ENCODE measurements at places on chromosomes 12 and 14.

GRCh38 chr12:99600388-99600787 lies 47.2 kb upstream of the GARIN6 start:
- no peak for DNase-seq

DNA sequence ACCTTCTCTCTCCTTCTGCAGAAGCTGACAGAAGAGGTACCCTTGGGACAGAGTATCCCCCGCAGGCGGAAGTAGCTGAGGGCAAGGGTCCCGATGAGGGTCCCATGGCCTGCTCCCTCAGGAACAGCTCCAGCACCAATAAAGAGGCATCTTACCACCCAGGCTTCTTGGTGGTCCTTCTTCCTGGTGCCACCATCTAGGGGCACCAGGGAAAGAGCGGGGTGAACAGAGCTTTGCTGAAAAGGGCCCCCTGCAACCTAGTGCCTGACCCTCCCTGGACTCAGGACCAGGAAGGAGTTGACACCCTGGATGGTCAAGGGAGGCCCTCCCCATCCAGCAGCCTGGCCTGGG lies 591 bp upstream of the IRF9 start:
- no peak for DNase-seq

GRCh38 chr14:74973003-74973653 lies 17.7 kb upstream of the PGF start:
- no peak for DNase-seq

DNA sequence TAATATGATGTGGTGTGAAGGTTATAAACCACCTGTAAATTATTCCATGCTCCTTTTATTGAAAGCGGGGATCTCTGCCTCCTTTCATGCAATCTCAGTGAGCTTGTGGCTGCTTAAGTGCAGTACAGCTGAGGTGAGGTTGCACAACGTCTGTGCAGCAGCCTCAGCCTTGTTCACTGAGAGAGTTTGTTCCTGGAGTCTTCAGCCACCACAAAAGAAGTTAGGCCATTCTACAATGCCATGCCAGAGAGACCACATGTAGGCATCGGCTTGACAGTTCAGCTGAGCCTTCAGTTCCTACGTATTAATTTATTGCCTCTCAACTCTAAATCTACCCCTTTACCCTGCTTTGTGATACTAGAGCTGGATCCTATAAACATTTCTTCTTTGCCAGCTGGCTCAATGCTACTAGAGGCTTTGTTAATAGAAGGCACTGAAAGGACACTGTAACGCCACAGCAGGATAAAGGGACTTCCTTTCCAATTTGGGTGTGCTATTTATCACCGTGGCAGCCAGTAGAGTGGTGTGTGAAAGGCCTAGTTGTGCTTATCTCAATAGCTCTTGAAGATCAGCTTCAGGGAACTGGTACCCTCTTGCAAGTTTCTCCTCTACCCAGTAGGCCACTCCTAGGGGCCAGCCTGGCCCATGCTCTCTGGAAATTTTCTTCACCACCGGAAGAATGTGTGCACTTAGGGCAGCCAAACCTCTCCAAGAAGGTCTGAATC lies 337.7 kb downstream of the IPO8 start:
- no peak for DNase-seq

DNA sequence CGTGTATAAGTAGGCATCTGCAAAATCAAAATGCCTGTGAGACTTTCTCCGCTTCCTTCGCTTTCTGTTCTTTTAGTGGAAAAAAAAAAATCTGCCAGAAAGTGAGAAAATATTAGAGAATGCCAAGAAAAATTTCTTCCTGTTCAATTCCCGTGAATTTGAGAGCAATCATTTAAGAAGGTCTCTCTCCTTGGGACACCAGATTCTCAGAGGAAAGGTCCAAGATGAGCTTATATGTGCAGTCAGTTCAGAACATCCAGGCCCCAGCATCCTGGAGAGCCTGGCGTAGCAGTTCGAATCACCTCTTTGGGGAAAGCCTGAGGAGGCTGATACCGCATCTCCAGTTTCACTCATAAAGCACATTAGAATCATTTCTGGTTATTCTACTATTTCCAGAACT lies 912.8 kb downstream of the GALC start:
- no peak for DNase-seq

DNA sequence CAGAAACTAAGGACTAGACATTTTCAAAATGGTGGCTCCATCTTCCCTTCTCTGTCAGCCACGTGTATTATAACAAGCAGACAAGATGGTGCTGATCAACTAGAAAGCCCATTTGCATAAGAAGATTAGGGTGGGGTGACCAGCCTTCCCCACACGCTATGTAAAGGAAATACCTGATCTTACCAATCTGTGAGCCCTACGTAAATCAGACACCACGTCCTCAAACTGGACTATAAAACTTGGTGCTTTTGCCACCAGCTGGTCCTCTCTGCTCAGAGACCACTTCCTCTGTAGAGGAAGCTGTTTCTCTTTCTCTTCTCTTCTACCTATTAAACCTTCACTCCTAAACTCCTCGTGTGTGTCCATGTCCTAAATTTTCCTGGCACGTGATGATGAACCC lies 101.1 kb upstream of the PLEKHG7 start:
- DNase-seq, result no peak

DNA sequence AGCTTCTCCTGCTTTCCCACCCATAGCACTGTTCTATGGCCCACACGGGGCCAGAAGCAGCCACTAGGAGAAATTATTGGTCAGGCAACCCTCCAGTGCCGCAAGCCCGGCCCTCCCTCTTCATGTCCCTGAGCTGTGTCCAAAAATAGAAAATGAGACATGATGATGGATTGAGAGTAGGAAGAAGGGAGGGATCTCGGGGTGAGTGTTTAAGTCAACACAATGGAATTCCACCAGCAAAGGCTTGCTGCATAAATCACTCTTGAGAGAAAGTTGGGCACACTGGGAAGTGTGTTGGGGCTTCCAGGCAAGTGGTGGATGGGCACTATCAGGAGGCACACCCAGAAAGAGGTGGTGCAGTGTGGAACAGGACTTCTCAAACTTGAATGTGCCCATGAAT lies 94.2 kb downstream of the LLPH start:
- DNase-seq, result no peak

DNA sequence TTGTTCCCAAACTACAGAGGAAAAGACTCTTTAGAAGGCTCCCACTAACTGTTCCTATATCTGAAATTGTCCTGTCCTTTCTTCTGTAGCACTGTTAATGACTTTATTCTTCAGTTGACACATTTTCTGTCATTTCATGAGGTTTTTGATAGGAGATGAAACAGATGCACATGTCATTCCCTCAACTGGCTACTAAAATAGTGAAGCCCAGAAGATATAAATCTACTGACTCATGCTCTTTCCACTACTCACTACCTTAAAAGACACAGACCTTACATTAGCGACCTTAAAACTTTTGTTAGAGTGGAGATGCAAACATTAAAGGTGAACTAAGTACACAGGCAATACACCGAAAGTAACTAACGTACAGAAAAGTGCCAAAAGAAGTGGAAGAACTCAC lies 59.5 kb upstream of the ANKS1B start:
- DNase-seq, result no peak

GRCh38 chr14:99441157-99441870 lies 39.3 kb downstream of the SETD3 start:
- DNase-seq, result no peak

GRCh38 chr14:69854598-69854997 lies 24.6 kb upstream of the SMOC1 start:
- no peak for DNase-seq

GRCh38 chr14:106417224-106418049 lies 891.1 kb downstream of the TMEM121 start:
- no peak for DNase-seq

DNA sequence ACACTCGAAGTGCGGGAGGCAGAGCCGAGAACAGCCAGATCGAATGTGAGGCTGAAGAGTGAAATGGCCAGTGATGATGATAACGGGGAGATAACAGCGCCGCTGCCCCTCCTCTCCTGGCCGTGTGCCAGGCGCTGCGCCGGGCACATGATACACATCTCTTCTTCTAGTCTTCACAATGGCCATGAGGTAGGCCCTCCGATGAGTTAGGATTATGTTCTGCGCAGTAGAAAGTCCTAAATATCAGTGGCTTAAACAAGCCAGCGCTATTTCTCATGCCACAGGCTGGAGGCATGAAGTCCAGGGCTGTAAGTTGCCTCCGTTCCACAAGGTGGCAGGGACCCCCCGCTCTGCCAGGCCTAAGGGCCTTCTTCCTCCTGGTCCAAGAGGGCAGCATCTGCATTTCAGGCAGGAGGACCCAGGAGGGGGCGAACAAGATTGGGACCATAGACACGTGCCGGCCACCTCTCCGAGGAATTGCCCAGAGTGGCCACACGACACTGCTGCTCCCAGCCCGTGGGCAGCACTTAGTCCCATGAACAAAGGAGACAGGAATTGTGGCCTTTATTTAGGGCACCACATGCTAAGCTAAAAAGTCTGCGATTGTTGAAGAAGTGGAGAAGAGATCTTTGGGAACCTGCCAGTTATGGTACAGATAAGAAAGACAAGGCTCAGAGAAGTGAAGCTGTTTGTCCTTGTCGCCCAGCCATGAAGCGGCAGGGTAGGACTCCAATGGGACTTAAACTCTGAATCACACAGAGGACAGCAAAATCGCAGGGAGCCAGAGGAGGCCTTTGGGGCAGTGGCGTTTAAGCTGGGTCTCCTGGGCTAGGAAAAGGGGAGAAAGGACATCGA lies 10.9 kb upstream of the HVCN1 start:
- no peak for DNase-seq

DNA sequence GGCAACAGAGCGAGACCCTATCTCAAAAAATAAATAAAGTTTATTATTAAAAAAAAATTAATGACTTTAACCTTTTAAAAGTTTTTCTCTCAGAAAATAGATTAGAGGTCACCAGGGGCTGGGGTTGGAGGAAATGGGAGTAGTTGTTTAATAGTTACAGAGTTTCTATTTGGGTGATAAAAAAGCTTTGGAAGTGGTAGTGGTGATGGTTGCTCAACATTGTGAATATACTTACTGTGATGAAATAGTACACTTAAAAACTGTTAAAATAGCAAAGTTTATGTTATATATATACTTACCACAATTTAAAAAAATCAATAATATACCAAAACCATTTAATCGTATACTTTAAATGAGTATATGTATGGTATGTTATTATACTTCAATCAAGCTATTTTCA lies 59.6 kb downstream of the ARL6IP4 start:
- no peak for DNase-seq

DNA sequence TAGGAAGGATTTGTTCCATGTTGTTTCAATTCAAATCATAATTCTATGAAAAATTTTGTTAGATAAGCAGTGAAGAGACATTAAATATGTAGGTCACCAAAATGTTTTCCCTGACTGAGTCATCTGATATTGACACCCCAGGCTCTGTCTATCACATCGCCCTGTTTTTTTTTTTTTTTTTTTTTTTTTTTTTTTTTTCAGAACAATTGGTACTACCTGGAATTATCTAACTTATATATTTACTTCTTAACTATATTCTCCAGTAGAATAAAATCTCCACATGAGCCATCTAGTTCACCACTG lies 97.8 kb upstream of the KRAS start:
- DNase-seq, result no peak

- no peak for DNase-seq
Observed at GRCh38 chr14:65916055-65916454, 503.5 kb downstream of the FUT8 start.

DNA sequence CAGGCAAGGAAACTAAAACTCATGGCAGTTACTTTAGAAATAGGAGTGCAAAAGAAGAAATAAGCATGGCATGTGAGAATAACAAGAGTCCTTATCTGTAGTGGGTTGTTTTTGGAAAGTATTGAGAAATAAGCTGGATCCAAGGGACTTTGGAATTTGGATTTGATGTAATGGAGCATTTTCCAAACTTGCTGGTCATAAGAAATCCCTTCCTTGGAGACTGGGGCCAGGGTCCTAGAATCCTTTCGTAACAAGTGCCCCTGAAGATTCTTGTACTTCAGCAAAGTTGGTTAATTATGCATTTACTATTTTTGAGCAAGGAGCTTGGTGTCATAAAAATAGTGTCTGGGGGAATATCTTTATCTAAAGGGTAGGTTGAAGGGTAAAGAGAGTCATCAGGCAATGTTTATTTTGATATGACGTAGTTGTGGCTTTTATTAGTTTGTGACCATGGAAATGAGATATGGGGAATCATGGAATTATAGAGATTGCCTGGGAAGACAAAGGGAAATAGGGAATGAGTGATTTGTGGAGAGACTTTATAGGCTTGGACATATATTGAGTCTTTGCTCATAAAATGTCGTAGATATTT lies 53.9 kb downstream of the WNK1 start:
- no peak for DNase-seq

GRCh38 chr12:50111395-50111692 lies 692 bp upstream of the COX14 start:
- DNase-seq, result no peak

- DNase-seq, result no peak
Observed at GRCh38 chr14:76706811-76707210, 54.5 kb upstream of the VASH1 start.

GRCh38 chr12:53975479-53976152 lies 862 bp upstream of the HOTAIR start:
- no peak for DNase-seq

- no peak for DNase-seq
Observed at GRCh38 chr12:32400114-32400672, 835 bp downstream of the FGD4 start.

DNA sequence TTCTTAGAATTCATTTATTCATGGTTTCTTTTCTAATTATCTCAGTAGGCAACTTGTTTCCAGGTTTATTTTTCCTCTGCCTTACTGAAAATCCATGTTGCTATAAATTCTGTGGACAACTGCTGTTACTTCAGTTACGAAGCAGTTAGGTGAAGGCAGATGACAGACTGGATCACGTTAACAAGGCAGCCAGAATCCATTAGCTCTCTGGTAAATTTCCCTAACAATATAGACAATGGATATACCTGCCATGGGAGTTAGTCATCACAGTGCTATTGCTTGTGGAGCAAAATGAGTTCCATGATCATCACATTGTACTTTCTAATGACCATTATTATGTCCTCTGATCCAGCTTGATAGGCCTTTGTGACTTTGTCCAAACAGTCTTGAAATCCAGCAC lies 291.5 kb downstream of the NELL2 start:
- DNase-seq, result no peak

DNA sequence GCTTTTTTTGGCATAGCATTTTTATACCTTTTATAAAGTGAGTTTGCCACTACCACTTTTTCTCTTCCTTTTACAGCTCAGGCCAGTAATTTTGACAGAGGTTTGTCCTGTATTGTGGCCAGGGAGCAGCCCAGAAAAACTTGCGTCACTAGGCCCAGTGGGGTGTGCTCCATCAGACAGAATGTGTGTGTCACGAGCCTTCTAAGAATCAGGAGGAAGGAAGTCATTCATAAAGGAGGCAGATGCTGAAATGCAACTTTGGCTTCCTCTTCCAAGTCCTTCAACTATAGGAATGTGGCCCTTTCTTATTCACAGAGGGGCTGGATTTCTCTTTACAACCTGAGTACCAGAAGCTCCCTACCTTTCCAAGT lies 10.1 kb upstream of the RAB35 start:
- DNase-seq, result no peak

DNA sequence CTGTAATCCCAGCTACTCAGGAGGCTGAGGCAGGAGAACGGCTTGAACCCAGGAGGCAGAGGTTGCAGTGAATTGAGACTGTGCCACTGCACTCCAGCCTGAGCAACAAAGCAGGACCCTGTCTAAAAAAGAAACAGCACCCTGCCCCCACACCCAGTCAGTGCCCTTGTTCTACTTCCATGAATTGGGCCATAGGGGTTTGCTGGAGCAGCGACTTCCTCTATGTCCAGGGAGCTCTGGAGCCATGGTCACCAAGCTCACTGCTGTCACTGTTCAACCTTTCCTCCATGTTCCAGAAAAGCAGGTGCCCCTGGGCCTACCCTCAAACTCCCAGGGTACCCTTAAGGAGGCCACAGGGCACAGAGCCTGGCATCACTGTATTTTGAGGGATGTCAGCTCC lies 116.8 kb downstream of the RIN3 start:
- no peak for DNase-seq

- no peak for DNase-seq
Observed at GRCh38 chr12:583251-583869, 79.9 kb downstream of the NINJ2 start.
